Epithelial cell of prostate (primary cell): ENCODE measurements at places on chromosomes 7 and 10.

GRCh38 chr10:93346694-93347093 lies 135.4 kb downstream of the MYOF start:
- no peak for DNase-seq

- DNase-seq: no peak
Observed at GRCh38 chr10:55001422-55001821, 200.4 kb upstream of the PCDH15 start.

DNA sequence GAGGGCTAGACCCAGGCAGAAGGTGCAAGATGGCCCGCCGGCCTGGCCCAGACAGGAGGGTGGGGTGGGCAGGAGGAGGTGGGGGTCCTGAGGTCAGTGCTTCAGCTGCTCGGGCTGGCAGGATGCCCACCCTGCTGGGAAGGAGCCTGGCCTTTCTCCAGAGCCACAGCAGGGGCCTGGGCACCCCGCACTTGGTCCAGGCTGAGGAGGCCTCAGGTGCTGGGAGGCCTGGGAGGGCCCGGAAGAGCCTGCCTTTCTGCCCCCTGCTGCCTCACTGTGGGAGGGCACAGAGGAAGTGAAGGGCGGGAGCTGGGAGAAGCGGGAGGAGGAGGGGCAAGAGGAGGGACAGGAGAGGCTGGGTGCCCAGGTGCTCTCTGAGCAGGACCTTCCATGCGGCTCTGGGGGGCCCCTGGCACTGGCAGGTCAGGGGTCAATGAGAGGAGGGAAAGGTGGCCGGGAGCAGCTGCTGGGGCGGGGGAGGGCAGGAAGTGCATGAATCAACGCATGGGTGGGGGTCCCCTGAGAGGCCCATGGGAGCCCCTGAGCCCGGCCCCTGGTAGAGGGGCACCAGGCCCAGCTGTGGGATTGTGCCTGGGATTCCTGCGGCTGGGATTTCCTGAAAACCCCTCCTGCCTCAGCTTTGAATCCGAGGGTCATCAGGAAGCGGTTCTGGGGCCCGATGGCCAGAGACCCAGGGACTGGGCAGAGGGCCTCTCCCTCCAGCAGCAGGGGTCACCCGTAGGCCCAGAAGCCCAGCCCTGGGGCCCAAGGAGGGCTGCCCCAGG lies 49.9 kb downstream of the PWWP2B start:
- no peak for DNase-seq

DNA sequence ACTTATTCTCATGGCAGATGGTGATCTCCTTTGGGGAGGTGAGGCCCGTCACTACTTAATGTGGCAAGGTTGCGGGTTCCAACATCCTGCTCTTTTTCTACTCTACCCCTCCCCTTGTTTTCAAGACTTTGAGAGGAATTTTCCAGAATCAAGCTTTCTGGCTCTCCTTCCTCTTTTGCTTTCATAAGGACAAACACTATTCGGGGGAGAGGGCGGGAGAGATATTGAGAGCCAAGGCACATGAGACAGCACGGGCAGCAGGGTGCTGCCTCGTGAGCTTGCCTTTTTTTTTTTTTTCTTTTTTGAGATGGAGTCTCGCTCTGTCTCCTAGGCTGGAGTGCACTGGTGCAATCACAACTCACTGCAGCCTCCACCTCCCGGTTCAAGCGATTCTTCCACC lies 6.9 kb upstream of the PFKFB3 start:
- DNase-seq: no peak

- DNase-seq: no peak
Observed at GRCh38 chr7:94133460-94133859, 129.3 kb upstream of the BET1 start.

DNA sequence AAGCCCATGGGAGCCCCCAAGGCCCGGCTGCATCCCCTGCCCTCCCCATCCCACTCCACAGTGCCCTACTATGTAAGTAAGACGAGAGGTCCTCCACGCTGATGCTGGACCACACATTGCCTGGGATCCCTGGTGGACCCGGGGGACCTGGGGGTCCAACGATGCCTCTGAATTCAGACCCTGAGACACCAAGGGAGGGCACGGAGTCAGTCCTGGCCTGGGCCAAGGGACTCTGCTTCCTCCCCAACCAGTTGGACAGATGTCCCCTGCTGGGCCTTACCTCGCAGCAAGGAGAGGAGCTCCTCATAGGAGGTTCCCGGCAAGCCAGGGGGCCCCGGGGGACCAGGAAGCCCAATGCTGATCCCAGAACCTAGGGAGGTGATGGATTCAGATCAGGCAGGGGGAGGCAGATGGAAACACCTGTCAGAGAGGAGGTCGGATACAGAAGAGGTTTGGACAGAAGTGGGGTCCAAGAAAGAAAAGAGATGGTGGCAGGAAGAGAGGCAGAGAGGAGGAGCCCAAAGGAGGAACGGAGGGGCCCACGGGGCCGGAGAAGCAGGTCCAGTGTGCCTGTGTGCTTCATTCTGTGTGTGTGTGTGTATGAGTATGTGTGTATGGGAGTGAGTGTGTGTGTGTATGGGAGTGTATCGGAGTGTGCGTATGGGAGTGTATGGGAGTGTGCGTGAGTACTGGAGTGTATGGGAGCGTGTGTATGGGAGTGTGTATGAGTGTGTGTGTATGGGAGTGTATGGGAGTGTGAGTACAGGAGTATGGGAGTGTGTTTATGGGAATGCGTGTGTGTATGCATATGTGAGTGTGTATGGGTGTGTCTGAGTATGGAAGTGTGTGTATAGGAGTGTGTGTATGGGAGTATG lies 50.2 kb downstream of the COL17A1 start:
- DNase-seq: no peak

- DNase-seq: no peak
Observed at GRCh38 chr7:143181349-143181748, 1.9 kb upstream of the TAS2R39 start.

DNA sequence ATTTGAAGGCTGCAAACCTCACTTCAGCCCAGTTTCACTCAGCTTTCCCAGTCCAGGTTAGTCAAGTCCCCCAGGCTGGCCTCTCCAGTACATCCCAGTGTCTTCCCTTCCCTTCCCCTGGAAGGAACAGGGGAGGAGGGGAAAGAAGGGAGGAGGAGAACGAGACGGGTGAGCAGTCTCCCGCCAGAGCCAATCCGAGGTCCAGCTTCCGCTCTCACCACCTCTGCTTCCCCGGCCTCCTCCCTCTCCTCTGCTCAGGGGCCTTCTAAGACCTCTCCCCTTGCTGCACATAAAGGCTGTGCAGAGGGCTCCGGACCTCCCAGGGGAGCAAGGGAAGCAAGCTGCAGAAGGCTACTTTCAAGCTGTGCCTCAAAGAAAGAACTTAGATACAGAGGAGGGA lies 4.1 kb downstream of the ATG9B start:
- no peak for DNase-seq

GRCh38 chr10:9800571-9800970 lies 1217.1 kb upstream of the CELF2 start:
- DNase-seq: no peak

DNA sequence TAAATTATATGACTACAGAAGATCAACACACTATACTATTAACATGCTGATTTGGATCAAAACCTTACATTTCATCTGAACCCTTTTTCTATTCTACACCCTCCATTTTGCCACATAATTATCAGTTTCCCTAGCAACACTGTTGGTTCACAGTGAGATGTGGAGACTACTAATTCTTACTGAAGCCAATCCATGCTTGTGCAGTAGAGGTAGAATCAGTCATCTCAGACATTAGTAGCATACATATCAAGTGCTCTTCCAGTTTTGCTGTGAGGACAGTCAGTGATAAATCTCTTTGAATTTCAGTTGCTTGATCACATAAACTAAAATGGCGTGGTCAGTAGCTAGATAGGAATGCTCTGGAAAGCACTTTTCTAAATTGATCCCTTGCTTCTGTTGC lies 70.3 kb downstream of the PON1 start:
- DNase-seq: no peak

DNA sequence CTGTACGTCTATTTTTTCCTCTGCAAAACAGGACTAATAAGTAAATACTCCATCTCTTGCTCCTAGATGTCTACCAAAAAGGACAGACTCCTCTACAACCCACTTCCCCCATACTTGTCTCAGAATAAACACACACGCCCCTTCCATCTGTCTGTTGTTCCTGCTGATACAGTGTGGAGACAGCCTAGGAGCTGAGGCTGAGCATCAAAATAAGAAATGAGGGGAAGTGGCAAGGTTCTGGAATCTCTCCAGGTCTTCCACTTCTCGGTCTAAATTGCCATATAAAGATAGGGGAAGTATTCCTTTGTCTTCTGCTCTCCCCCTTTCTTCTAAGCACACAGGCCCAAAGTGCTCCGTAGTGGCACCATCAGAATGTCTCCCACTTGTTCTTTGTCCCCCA lies 30.8 kb upstream of the VSIR start:
- no peak for DNase-seq

- DNase-seq: no peak
Observed at GRCh38 chr7:50714857-50715256, 67.8 kb downstream of the GRB10 start.

DNA sequence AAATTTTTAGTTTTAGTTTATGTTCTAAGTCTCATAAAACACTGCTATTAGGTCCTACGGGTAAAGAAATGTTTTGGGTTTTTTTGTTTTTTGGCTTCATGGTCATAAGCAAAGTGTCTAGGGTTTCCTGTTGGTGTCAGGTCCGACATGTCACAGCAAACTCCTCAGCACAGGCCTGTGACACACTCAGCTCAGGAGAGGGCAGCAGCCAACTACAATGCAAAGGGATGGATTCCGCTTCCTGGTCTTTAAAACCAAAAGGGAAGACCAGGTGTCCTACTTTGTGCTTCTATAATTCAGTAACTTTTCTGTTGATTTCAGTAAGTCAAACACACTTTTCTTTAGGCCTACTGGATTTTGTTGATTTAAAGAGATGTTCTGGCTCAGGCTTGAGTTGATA lies 83.8 kb upstream of the MACROH2A2 start:
- DNase-seq: no peak

- DNase-seq: no peak
Observed at GRCh38 chr7:28573059-28573553, 160.8 kb downstream of the CREB5 start.

DNA sequence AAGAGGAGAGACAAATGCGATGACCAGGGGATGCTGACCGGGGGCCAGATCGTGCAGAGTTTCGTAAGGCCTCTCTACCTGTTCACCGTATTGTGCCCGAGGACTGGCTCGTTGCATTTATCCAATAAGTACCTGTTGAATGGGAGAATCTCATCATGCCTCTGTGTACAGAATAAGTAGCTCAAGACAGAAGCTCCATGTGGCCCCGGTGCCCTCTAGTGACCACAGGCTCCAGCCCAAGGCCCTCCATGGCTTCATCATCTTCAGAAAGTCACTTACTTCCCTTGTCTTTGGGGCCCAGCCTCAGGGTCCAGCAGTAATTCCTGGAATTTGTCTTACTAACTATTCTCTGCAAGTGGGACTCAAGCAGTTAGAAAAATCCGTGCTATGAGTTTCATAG lies 151.0 kb downstream of the CHN2 start:
- DNase-seq: no peak

GRCh38 chr7:601595-602340 lies 82.1 kb upstream of the PDGFA start:
- DNase-seq: no peak

DNA sequence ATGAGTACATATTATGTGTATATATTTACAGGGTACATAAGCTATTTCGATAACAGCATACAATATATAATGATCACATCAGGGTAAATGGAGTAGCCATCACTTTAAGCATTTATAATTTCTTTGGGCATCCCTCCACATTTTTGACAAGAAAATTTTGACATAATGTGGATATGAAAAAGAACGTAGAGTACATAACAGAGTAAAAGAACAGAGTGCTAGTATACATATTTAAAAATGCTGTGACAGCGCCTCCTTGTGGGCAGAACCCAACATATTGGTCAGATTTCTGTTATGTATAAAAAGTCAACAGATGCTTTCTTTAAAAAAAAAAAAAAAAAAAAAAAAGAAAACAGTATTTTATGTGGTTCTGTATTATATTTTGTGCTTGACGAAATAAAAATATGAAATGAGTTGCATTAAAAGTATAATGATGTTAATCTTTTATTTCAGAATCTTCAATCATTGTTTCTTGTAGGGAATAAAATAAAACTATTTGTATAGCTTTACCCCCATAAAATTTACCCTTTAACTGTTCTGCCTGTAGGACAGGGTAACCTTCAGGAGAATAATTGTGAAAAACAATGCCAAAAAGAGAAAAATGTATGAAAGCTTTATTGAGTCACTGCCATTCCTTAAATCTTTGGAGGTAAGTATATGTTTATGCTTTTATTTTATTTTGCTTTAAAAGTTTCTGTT lies 18.3 kb upstream of the HBP1 start:
- no peak for DNase-seq
